ENCODE measurements at places on chromosomes 4 and X.

DNA sequence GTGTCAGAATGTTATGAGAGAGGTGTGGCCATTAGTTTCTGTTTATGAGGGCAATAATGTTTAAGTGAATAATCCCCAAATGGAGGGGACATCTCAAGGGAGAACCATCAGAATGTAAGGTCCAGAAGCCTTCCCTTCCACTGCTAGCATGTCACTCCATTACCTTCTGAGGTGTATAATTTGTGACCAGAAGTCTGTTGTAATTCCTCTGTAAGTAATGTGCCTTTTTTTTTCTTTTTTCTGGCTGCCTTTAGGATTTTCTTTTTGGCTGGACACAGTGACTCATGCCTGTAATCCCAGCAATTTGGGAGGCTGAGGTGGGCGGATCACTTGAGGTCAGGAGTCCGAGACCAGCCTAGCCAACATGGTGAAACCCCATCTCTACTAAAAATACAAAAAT lies 10.8 kb upstream of the COPS4 start:
- no peak for DNase-seq

- DNase-seq: no peak
Observed at GRCh38 chr4:17812125-17812524, 1.3 kb downstream of the NCAPG start.

- DNase-seq: no peak
Observed at GRCh38 chr4:48799157-48799556, 19.1 kb upstream of the FRYL start.

DNA sequence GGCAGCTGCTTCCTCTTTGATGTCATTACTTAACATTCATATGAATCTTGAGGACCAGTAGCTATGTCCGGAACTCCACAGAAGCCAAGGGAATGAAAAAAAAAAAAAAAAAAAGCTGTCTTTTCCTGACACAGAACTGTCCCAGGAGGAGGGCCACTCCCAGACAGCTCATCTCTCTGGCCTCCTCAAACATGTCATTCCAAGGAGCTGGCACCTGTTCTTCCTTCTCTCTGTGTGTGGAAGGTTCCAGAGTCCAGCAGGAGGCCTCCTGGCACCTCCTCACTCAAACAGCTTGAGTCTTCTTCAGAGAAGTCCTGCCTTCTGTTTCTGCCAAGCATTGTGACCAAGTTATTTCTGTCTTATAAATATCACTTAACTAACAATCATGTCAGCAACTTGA lies 458.5 kb downstream of the AFF2 start:
- DNase-seq: no peak

GRCh38 chr4:48781968-48782367 lies 1.9 kb upstream of the FRYL start:
- DNase-seq: no peak

GRCh38 chr4:169612871-169613859 lies 782 bp upstream of the NEK1 start:
- DNase-seq: no peak

DNA sequence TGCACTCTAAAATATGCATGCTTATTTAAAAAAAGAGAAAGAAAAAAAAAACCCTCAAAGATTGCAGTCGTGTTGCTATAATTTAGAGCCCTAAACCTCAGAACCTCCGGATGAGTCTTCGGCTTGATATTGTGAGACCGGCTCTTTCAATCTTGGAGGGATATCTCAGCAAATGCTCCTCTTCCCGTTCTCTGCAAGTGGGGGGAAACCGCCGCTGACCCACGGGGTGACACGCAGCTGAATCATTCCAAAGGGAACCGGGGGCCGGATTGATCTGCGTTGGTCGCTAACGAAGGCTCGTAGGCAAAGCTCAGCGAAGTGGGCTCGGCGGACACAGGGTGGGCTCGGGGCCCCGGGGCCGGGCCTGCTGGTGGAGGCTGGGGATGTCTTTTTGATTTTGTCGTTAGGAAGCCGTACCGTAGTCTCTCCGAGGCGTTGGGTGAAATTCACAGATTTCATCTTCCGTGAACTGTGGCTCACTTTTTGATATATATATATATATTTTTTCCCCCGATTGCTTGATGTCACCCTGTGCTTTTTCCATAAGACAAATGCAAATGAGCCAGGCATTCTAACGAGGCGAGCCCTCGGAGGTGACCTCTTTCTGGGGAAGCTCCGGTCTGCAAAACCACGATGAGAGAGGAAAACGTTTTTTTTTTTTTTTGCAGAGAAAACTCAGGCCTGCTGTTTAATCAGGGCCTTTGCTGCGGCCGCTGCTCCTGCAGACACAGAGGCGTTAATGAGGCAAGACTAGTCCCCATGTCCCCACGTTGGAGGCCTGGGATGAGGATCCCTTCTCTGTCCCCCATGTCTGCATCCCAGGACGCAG lies 110.7 kb upstream of the PPP2R3B start:
- no peak for DNase-seq

DNA sequence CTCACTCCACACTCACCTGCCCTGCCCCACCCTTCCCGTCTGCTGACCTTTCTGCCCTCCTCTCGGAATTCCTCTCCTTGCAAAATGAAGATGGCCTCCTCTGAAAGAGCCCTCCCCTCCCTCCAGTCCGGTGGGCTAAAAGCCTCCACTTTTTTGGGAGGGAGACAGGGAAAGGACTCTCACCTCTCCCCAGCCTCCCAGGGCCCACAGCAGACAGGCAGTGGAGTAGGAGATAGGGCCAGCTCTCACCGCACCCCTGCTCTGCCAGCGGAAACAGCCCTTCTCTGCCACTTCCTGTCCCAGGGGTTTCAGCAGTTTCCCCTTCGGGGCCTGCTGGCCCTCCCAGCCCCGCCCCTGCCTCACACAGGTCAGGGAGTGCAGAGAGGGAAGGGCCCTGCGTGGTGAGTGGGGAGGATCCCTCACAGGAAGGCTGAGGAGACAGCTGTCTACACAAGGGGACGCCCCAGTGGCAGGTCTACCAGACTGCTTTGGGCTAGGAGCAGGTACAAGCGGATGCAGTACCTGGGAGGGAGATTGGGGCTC lies 18.2 kb downstream of the ELF4 start:
- DNase-seq: no peak

GRCh38 chrX:70033348-70034051 lies 16.2 kb downstream of the AWAT2 start:
- DNase-seq: no peak

GRCh38 chr4:35525192-35525978 lies 718.9 kb downstream of the ARAP2 start:
- no peak for DNase-seq

DNA sequence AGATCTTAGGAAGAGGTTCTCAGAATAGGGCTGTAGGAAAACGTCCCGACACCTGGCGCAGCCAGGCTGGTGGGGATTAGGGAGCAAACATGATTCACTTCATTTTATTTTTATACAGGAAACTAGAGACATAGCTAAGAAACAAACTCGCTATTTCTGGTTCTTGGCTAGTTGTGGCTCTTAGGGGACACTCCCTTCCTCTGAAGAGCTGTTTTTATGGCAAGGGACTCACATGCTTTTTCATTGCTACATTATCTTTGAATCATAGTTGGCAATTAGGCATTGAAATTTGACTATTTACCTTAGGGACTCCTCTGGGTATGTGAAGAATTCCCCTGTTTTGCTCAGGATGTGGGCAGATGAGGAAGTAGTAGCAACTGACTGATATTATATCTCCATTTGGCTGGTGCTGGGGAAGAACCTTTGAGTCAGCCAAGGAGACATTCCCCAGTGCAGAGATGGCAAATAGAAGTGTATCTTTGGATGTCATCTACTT lies 174.5 kb downstream of the SMIM20 start:
- peak; percentile 73 for DNase-seq

DNA sequence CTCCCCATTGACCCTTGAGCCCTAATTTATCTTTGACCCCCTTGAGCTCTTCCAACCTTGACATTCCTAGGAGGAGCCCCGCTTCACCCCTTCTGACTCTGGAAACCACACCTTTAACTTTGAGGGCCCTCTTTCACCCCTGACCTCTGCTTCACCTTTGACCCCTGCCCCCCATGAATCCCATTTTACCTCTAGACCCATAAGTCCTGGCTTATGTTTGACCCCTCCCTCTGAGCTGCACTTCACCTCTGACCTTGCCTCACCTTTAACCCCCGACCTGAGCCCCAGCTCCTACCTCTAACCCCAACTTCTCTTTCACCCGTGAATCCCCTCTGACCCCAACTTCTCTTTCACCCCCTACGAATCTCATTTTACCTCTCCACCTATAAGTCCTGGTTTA lies 169.7 kb downstream of the THOC2 start:
- no peak for DNase-seq

GRCh38 chr4:148021686-148022085 lies 289.8 kb downstream of the ARHGAP10 start:
- DNase-seq: no peak

All from skeletal muscle cell (primary cell).